Activated CD8-positive, alpha-beta memory T cell treated with anti-CD3 and anti-CD28 coated beads, Interleukin-2, amount 50 U/mL, for 48 hours (primary cell): ENCODE measurements at places on chromosomes 16 and 17.

- no peak for DNase-seq
Observed at GRCh38 chr17:49762151-49762941, 1.6 kb downstream of the FAM117A start.

DNA sequence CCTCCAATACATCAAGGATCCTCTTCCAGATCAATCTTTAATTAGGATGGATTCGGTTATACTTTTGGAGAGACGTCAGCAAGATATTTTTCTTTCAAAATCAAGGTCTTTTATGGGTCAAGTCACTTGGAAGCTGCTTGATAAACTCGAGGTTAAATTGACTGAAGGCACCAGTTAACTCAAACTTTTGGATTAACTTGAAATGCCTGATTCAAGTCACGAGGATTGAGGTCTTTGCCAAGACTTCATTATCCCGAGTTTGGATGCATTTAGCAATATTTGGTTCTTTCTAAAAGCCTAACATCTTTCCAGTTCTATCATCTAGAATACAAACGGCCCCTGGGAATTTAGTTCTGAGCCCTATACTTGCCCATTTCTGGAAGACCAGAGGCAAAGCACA, 82.9 kb downstream of the MYH11 start:
- DNase-seq, result no peak

- no peak for DNase-seq
Observed at GRCh38 chr16:6562986-6563385, 769.7 kb upstream of the RBFOX1 start.

- no peak for DNase-seq
Observed at GRCh38 chr17:65514082-65514481, 47.4 kb downstream of the AXIN2 start.
